ENCODE measurements at places on chromosomes 5 and 9.

DNA sequence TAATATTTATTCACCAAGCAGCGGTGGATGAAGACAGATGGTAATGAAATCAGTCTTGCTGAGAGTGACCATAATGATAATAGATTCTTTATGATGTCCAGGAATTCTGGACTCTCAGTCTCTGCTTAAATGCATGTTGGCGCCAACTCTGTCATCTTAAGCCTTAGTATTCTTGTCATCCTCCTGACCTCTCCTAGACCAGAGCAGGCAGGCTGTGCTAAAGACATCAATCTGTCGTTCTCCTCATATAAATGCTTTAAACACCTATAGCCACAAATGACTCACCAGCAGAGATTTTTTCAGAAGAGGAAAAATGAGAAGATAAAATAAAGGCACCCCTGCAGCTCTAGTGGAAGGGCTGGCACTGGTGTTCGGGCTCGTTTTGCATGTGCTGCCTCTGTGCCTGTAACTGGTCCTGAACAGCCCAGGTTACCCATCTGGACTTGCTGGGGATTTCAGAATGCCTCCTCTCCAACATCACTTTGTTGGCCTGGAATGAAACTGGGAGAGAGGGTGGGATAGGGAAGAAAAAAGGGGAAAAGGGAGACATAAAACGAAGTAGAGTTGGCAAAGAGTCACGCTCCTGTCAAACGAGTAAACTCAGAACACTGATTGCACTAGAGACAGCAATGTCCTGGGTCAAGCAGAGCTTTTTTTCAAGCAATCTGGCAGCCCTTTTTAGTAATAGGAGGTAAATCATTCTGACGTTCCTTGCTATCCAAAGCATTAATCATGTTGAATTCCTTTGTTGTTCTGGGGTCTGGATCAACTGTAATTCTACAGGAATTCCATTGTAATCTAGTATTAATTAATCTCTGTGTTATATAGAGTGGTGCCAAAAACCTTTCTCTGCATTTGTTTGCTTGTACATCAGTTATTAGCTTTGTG is 195.5 kb upstream of the CLINT1 start:
- no peak for DNase-seq

- DNase-seq, result no peak
These were observed 30.2 kb upstream of the SMIM23 start for GRCh38 chr5:171755354-171755821.

GRCh38 chr5:38257308-38258041 is 884 bp upstream of the EGFLAM start:
- no peak for DNase-seq

DNA sequence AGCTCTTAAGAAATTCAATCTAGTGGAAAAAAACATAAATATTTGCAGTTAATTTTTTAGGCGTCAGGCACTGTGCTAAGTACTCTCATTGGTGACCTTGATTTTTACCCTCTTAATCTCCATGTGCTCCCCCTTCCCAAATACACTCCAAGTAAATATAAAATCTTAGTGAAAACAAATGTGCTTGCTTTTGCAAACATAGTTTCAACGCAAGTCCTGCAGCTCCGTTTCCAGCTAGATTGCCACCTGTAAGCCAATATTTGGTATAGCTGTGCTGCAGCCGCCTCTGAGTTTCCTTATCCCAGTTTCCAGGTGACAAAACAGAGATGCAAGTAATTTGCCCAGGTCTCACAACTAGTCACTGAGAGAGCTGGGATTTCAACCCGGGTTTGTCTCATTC is 1.9 kb upstream of the MTMR12 start:
- DNase-seq, result no peak

DNA sequence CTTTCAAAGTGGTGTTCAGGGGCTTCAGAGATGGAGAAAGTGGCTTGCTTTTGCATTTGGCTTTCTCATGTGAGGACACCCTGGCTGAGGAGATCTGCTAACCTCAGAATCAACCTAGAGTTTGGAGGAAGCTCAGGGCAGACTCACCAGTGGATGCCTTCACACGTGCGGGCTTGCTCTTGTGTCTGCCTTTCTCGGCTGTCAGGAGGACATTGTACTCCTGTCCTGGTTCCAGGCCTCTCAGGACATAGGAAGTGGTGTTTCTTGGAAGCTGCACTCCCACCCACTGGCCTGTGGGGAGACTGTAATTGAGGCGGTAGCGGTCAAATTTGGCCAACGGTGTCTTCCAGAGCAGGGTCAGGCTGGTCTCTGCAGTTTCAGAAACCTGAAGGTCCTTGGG is 44.5 kb downstream of the TNC start:
- DNase-seq, result no peak

DNA sequence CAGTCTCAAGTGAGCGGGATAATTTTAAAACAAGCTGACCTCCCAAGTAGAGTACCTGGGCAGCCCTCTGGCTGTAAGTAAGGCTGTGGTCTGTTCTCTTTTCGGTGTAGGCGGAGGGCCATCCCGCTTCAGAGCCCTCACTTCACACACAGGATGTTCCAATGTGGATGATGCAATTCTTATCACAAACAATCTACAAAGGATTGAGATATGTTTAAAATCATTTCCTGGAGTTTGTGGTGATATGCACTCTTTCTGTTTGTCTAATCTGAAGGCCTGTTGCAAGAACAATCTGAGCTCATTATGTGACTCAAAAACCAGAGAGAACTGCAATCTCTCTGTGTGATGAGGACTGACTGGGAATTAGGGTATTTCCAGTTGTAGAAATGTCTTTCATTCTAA is 42.5 kb downstream of the ITGA2 start:
- DNase-seq, result peak; percentile 58

DNA sequence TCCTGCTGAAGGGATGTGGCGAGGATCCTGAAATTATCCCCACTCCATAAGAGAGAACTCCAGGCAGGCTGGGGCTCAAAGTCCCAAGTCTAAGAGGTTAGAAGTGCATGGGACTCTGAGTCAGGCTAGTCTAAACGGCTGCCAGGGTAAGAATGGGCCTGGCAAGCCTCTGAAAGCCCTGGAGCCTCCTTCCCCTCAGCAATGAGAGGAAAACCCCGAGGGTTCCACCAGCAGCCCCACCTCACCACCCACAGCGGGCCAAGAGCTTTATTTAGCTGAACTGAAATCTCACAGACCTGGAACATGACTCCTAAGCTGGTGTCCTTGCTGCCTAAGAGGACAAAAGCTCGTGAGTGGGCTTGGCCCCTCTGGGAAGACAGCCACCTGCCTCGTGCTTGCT is 135.5 kb downstream of the SEC61B start:
- peak; percentile 44 for DNase-seq

DNA sequence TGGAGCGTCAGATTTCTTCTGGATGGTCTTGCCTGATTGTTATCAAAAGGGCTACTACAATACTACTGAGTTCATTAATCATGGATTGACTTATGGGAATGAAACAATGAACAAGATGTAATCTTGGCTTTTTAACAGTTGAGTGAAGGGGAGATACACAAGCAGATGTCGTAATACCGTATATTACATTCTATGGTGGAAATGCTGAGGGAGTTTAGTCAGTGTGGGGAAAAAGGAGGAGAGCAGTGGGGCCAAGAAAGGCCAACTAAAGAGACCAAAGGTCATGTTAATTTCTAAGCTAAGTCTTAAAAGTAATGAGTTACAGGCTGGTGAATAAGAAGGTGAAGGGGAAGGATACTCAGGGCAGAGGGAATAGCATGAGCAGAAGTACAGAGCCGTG is 29.0 kb upstream of the PSAT1 start:
- no peak for DNase-seq

DNA sequence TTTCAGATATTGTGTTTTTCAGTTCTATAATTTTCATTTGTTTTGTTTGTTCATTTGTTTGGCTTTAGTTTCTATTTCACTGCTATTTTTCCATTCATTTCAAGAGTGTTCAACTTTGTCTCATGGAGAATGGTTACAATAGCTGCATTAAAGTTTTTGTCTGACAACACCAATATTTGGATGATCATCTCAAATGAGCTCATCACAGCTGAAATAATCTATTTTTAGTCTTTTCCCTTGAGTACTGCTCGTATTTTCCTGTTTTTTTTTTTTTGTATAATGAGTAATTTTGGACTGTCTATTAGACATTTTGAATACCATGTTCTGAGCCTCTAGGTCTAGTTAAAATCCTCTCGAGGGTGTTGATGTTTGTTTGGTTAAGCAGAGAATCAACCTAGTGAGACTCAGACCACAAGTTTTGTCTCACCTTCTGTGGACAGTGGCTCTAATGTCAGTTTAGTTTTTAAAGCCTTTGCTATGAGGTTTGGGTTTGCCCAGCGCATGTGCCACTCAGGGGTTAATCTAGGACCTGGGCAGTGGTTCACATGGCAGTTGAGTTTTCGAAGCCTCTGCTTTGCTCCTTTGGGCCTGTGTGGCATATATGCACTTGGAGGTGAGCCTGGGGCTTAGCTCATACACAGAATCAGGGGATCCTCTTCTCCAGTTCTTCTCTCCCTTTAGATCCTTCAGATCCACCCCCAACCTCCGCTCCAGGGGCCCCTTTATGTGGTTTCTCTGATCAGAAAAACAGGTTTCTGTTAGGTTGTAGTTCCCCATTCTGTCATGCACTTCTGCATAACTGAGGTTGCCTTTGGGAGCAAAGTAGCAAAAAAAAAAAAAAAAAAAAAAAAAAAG is 79.8 kb downstream of the ARSB start:
- DNase-seq, result no peak

DNA sequence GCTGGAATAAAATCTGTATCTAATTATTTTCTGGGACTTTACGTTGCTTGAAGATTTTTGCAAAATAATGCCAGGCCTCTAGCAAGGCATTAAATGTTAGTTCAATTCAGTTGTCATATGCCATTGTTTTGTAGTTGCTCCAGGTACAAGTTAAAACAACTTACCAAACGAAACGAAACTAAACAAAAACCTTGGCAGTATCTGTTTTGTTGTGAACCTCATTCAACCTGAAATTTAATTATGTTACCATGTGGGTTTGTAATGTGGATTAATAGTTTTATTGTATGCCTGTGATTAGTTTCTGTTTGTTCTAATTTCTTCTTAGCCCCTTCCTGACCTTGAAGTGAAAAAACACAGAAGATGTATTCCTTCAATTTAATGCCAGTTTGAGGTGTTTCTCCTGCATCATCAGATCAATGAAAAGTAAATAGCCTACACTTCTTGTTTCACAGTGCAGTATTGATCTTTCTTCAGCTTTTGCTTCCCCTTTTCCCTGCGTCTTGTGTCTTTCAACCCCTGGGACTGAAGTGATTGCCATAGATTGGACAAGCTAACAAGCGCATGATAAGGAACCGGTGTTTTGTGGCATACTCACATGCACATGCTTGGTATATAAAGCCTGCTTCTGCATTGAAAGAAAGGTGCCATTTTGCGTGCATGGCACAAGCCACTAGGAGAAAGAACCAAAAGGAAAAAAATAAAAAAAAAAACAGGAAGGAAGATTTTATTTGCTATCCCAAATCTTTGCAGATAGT is 699.0 kb upstream of the ARRDC3 start:
- no peak for DNase-seq

DNA sequence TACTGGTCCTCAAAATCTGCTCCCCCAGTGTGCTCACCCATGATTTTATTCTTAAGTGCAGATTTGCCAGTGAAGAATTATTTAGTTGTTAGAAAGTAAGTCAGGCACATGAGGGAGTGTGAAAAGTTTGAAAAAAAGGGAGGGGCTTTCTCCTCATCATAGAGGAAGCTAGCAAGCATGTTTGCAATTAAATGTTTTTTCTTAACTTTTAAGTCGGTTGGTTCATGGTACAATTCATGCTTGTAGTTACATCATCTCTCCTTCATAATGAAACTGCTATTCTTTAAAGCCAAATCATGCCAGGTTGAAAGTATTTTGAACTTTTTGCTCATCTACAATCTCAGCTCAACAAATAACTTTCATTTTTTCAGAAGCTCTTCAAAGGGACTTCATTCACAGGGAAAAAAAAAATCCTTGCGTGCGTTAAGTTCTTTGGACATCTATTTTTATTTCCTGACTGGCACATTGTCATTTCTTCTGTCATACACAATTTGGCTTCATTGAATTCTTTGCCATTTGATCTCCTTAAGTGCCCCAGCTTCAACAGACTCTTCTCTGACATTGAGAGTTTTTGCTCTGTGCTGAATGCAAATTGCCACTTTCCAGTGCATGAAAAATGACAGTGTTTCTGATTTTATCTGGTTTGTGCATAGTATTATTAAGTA is 456.9 kb downstream of the TMEM232 start:
- DNase-seq, result peak; percentile 37

- no peak for DNase-seq
These were observed 52.4 kb downstream of the PRRC2B start for GRCh38 chr9:131446276-131446675.

GRCh38 chr9:131554087-131554842 is 8.9 kb downstream of the PRRT1B start:
- DNase-seq, result no peak

DNA sequence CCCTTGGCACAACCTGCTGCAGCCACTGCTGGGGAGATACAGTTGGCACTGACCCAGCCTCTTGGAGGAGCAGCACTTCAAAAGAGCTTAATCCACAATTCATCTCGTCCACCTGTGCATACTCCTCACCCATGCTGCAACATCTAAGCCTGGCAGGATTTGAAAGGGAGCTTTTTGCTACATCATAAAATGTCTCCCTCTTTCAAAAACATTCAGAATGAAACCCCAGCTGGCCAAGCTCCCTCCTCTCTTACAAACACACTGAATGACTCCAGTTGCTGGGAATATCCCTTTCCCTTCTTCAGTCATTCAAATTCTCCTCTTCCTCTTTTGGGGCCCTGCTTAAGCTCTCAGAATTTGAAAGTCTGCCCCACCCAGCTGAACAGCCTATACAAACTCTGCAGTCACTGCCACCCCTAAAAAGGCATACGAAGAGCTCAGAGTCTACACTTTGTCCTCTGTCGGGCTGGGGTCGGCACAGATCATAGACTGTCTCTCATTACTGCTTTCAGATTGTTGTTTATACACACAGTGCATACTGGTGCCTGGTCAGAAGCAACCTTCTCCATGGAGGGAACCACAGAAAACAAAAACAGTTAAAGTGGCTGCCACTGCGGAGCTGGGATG is 8.8 kb upstream of the C5orf15 start:
- no peak for DNase-seq

DNA sequence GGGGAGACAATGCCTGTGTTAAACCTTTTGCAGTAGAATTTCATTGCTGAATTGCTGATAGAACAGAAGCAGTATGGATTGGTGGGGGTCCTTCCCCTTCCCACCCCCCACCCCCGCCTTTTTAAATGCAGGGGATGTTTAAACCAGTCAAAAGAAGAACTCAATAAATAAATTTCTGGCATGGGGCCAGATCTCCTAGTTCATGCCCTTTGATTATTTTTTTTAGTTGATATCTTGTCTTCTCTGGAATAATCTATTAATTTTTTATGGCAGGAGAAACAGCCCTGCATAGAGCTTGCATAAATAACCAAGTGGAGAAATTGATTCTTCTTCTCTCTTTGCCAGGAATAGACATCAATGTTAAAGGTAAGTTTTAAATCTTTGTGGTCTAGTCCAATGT is 72.8 kb downstream of the SLF1 start:
- DNase-seq, result no peak

- peak; percentile 31 for DNase-seq
These were observed 71.6 kb upstream of the FRRS1L start for GRCh38 chr9:109238655-109239054.
